ENCODE measurements at places on chromosomes 13 and 19.

DNA sequence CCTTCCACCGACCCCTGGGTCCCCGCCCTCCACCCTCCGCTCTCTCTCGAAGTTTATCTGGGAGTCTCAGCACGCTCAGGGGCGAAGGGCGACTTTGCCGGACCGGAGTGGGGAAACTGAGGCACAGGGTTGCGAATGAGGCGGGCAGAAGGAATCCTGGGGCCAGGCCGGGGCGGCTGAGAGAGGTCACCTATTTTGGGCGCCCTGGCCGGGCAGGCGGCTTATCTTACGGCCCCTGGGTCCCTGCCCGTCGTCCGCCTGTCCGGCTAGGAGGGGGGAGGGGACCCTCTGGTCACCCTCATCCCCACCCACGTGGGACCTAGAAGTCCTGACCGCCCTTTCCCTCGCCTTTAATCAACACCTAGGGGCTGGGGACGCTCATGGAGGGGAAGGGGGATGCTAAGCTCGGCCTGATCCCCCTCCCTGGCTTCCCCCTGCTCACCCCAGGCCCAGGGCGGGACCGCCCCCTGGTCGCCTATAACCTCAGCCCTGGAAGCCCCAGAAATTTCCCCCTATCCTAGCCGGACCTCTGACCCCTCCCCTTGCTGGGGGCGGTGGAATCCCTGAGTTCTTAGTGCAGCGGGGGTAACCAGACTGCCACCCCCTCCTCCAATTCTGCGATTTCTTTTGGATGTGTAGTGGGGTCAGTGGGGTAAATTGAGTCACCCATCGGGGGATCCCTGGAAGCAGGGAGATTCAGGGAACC, 556 bp downstream of the TRIP10 start:
- DNase-seq, result no peak

- no peak for DNase-seq
These were observed 14.5 kb downstream of the CC2D1A start for GRCh38 chr19:13920524-13920923.

GRCh38 chr13:95301968-95302393, 730 bp upstream of the ABCC4 start:
- DNase-seq, result no peak

GRCh38 chr13:112995395-112996191, 26.6 kb downstream of the MCF2L start:
- DNase-seq, result no peak

GRCh38 chr13:112719556-112719955, 29.7 kb downstream of the ATP11A start:
- DNase-seq, result no peak

DNA sequence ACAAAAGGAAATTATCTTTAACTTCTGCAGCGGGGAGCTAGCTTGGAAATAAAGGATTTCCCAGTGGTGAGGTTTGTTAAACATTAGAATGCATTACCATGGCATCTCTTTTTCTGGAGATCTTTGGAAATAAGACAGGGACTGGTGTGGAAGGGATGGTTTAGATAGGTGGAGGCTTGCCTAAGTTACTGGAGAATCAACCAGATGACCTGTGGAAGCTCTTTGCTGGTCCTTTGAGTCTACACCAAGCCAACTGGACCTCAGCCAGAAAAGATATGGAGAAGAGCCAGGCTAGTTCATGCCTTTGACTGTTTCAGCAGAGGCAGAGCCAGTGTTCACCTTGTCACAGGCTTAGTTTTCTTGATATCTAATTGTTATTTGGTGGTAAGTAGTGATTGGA, 134.7 kb downstream of the KCNRG start:
- no peak for DNase-seq

DNA sequence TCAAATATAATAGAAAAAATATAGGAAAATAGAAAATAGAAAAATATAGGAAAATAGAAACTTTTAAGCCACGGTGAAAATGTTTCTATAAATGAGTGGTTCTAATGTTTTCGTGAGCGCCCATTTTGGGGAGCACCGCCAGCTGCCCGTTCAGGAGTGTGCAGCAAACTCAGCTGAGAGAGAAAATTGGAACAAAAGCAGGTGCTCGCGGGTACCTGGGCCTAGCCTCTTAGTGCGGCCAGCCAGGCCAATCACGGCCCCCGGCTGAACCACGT, 204 bp upstream of the PDX1 start:
- DNase-seq, result no peak

GRCh38 chr13:80840316-80840976, 499.5 kb upstream of the SPRY2 start:
- DNase-seq, result no peak

DNA sequence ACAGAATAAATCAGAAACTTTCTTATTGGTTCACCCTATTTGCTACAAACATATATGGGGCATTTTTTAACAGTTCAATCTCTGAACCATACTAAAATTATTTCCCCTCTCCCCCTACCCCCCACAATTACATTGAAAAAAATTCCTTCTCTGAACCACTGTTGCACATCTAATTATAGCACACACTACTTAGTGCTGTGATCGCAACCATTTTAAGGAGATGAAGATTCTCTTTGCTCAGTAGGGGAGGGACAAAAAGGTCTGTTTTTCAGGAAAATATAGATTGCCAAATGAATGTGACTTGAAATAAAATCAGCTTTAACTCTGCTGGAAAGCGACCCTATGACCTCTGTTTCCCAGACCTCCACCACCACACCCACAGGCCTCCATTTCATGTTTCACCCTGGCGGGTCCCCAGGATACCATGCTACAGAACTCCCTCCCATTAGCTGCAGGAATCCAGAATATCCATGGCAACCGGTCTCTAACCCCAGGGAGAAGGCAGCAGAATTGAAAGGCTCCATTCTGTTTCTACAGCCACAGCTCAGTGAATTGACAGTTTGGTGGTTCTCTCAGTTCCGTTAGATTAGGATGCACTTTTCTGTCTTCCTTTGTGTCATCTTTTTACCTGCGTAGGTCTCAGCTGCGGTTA, 286.3 kb downstream of the TBC1D4 start:
- DNase-seq, result no peak

DNA sequence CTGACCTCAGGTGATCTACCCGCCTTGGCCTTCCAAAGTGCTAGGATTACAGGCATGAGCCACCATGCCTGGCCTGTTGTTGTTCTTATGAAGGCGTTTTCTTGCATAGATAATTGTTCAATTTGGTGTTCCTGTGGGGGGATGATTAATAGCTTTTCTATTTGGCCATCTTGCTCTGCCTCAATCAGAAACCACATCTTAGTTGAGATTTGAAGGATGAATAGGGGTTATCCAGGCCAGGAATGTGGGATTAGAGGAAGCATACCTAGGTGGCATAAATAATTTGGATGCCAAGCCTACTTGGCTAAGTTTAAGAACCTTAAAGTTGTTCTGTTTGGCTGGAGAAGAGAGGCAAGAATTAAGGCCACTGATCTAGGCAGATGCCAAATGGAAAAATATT, 44.4 kb downstream of the CCNA1 start:
- no peak for DNase-seq

DNA sequence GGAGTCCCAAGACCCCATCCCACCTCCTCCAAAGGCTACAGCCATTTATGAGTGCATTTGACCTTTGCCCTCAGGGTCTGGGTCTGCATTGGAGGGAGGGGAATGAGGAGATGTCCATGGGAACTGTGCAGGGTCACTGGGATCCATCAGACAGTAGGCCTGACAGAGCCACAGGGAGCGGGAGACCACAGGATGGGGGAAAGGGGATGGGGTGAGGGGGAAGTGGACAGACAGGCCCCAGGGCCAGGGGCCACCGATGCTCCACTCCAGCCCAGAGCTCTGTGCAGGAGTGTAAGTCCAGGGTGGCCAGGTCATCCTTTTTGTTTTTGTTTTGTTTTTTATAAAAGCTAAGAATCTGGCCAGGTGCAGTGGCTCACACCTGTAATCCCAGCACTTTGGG, 82.5 kb downstream of the CHST8 start:
- no peak for DNase-seq

DNA sequence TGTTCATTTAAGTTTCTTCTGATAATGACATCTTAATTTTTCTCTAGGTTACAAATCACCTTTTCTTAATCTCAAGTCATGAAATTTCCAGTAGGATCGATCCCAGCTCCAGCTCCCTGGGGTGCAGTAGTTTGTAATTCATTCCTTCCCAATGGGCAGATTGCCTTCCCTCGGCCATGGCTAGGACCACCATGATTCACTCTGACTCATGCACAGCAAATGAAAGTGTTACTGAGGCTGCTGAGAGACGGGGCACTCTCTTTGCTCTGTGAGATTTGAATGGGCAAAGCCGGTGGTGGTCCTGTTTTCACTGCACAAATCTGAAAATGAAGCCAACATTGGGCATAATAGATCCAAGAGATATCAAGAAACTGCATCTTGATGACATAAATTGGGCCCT, 202.8 kb upstream of the IRS2 start:
- DNase-seq, result peak; percentile 41

- peak; percentile 96 for DNase-seq
These were observed 3.3 kb upstream of the AP3D1 start for GRCh38 chr19:2154587-2155075.

DNA sequence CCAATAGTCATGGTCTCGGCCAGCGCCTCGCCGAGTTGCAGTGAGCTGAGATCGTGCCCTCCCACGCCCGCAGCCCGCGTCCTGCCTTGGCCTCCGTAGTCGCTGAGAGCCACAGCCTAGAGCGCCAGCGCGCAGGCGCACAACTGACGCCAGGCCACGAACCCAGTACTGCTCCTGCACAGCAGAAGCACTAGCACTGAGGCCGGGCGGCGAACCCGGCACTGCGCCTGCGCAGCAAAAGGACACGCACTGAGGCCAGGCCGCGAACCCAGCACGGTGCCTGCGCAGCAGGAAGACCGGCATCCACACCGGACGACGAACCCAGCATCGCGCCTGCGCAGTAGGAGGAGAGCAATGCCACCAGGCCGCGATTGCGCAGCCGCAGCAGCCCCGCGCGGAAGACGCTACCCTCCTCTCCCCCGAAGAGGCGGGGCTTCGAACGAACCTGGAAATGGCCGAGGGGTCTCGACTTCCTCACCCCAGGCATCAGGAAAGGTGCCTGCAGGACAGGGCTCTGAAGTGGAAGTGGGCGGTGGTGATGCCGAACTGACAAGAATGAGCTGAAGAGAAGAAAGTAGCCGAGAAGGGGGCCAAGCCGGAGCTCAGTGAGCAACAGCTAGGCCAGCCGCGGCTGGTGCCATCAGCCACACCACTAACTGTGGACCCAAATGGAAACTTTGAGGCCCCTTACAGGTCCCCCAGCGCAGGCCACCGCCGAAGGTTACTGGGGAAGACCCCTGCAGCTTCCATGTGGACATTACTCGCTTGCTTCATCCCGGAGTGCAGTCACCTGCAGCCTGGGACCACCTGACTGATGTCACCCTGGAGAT, 7.5 kb downstream of the F10 start:
- DNase-seq, result no peak
